ENCODE measurements at places on chromosomes 3 and 15.

GRCh38 chr3:187290503-187290902 is 1.0 kb downstream of the MASP1 start:
- no peak for DNase-seq

DNA sequence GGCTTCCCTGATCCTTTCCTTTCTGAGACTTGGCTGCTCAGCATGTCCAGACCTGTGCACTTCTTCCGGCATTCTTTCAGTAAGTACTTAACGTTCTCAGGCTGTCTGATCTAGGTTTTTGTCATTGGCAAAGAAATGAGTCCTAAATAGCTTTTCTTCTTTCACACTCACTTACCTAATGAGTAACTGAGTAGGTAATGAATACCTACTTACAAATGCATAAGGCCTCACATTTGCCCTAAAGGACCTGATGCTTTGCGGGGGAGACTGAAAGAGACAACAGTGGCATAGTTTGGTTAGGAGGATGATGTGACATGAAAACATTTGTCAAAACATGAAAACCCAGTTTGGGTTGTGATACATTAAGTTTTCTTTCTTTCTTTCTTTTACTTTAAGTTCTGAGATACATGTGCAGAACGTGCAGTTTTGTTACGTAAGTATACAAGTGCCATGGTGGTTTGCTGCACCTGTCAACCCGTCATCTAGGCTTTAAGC is 516.7 kb upstream of the CFAP20DC start:
- DNase-seq, result peak; percentile 18

DNA sequence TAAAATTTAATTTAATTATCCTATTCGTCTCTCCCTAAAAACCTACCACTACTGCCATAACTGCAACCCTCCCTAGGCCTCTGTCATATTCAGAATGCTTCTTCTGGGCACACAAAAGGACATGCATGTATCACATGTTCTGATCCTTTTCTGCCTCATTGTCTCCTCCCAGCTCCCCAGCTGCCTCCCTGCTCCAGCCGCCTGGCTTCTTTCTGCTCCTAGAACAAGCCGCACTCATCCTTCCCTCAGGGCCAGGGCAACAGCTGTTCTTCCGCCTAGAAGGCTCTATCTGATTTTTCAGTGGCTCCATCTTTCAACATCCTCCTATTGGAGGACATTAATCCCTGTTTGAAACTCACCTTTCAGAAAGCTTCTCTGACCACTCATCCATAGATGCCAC is 38.6 kb downstream of the TMED3 start:
- no peak for DNase-seq

DNA sequence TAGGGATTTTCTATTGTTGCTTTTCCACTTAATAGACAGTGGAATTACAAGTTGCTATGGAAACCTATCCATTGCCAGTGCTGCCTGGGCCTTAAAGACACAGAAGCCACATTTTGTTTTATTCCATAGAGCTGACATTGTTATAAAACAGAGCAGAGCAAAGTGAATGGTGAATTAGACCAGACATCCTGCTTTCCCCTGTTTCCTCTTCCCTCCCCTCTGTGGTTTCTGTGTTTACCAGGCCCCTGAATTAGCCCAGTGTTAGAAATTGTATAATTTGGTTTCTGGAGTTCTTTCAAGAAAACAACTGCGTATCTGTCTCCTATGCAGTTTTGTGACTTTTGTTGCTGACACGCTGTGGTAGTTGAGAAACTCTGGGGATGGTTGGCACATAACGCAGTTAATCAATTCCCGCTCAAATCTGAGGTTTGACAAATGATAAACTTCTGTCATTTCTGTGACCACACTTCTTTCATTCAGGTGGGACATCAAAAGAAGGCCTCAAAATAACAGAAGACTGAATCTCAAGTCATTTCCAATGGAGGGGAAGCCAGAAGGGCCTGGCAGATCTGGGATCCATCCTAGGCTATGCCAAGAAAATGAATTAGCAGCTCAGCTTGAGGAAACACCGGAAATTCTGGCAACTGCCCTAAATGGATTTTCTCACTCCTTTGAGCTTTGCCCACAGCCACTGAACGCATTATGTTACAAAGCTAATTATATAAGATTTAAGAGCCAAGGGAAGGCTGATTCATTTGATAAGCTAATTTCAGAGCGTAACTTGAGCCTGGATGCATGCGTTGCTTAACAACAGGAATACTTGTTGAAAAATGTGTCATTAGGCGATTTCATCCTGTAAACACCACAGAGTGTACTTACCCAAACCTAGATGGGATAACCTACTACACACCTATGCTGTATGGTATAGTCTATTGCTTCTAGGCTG is 46.9 kb downstream of the NR1D2 start:
- no peak for DNase-seq

DNA sequence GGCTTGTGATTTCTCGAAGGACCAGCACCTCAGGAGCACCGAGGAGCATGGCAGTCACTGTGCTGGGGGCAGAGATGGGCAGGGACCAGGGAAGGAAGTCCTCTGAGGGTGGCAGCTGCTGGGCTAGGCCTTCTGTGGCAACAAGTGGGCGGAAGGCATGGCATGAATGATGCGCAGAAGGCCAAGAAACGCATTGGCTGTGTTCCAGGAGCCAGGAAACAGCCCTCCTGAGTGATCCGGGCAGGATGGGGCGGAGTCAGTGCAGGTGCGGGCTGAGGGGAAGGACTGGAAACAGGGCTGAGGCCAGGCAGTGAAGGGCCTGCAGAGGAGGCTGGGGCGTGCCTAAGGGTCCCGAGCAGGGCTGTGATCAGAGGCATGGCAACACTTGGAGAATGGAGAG is 23.6 kb downstream of the MRPS11 start:
- no peak for DNase-seq

DNA sequence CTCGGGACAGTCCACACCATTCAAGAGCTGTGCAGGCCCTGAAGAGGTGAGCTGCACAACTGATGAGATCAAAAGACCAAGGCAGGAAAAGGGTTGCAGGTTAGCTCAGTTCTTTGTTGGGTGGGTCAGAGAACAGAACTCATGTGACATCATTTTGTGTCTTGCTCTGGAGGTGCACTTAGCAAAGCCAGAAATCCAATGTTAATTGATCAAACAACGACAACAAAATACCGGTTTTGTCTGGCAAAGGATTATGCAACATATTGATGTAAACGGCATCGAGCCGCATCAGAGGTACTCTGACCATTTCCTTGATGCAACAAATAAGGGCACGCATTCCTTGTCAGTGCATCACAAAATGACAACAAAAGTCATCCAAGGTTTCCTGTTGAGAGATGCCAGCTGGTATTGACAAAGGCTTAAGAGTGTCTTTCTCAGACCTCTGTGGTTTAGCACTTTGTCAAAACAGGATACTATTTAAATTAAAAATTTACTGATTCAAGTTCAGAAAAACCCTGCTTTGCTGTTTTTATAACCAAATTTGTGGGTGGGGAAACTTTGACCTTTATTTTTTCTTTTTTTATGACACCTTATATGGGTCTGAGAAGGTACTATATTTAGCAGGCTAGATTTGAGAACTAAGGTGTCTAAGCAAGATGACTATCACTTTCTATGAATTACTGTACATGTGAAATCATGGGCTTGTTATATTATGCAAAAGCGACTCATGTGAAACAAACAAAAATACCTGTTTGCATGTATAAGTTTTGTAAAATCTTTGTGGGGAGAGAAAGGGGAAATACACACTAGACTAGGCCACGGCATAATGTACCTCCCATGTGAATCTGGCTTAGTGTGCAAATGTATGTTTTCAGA is 496.1 kb downstream of the FOXP1 start:
- peak; percentile 36 for DNase-seq

DNA sequence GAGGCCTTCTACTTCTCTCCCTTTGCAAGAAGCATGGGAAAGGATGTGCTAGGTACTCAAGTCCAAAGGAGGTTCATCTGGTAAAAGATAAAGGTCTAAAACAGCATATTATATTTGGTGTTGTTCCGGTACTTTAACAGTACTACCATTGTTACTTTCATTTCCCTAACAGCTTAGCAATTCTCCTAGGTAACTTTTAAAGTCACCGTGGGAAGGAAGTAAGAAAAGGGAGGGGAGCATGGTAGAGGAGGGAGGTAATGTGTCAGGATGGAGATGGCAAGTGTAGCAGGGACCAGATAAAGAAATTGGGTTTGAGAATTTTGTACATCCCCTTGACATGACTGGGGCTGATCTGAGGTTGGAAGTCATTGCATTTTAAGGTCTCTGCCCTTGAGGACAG is 89.4 kb upstream of the SKOR1 start:
- DNase-seq, result no peak

- no peak for DNase-seq
Measured at GRCh38 chr15:65068403-65068788, 605 bp upstream of the RASL12 start.

All from GM19239 (cell line).